GM13977 (cell line): ENCODE measurements at places on chromosomes 1 and 21.

GRCh38 chr21:43866659-43867331, 1.8 kb downstream of the AGPAT3 start:
- DNase-seq = peak; percentile 82

- peak; percentile 23 for DNase-seq
Measured at GRCh38 chr1:217369271-217369981, 261.5 kb downstream of the GPATCH2 start.

DNA sequence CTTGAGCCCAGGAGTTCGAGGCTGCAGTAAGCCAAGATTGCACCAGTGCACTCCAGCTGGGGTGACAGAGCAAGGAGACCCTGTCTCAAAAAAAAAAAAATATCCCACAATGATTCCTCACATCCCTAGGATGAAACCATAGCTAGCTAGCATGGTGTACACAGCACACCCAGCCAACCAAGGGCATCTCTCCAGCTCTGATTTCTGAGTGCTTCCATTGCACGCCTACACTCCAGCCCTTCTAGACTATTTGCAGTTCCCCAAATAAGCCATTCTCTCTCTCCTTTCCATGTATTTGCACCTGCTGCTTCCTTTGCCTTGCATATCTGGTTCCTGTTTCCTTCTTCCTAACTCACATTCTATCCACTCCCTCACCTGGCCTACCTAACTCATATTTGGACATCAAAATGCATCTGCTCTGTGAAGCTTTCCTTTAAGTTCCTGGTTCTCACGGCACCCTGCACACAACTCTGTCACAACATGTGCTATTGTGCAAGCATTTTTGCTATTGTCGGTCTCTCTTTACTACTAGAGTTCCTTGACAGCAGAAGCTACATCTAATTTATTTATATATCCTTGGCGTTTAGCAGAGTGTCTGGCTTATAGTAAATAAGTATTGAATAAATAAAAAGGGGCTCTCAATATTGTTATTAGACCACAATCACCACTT, 2.4 kb upstream of the ELAPOR1 start:
- no peak for DNase-seq

GRCh38 chr1:52662645-52663313, 29.8 kb downstream of the SHISAL2A start:
- no peak for DNase-seq

DNA sequence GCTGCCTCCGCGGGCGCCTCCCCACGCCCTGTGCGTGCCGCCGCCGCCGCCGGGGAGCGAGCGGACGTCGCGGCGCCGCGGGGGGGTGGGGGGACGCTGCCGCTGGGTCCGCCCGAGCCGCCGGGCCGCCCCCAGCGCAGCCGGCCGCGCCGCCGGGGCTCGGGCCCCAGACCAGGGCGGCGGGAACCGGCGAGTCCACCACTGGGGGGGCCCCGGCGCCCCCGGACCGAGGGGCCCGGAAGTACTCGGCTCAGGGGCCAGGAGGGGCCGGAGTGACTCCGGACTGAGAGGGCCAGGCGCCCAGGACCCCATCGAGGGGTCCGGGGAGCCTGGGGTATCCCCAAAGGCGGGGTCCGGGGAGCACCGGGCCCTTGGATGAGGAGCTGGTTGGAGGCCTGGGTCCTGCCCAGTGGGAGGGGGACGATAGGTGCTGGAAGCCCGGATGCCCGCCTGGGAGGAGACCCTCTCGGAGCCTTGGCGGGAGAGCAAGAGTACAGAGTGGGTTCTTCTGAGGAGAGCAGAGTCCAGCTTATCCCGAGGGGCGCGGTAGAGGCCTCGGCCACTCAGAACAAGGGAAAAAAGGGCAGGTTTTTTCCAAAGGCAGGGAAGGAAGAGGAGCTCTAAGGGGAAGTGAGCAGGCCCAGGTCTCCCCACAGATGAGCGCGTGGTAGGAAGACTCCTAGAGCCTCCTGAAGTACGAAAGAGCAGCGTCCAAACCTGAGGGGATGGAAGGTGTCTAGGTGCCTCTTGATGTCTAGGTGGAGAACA, 556 bp downstream of the GMEB1 start:
- peak; percentile 96 for DNase-seq

- no peak for DNase-seq
Measured at GRCh38 chr1:35939484-35939883, 8.6 kb downstream of the AGO3 start.

DNA sequence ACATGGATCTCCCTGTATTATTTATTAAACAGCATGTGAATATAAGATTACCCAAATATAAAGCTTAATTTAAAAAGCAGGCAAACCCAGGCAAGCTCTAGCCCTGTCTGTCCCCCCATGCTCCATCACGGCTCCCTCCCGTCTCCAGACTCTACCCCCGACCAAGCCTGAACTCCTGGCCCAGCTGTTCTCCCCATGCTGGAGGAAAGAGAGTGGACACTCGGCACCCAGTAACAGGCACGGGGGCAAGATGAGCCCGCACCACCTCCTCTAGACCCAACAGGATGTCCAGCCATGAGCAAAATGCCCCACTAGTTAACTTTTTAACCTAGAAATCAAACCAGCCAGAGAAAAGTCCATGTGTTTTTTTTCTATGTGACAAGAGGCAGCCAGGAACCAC, 19.3 kb downstream of the SLC19A1 start:
- no peak for DNase-seq

DNA sequence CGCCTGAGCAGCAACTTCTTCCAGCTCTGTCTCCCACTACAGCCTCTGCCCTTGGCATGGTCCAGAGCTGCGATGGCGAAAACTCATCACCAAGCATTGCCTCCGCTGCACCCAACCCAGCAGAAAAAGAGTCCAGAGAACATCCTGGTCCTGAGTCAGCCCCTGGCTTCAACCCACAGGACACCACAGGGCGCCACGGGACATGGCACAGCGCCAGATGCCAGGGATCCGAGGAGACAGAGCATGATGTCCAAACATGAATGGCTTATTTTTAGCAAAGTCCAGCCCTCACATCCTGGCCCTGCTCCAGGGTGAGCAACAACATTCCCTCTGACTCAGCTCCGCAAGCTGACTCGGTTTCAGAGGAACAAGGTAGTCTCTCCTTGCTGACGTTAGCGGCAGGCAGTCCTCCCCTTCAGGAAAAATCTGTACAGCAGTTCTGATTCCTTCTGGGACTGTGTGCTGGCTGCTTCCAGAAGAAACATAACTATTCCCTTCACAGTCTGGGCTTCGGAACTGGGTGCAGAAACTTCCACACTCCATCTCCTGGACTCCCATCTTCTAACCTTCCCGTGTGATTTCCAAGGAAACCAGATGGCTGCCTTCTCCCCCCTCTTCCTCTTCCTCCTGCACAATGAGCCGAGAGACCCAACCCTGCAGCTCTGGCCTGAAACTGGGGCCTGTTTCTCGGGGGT, 131.3 kb downstream of the TOMM20 start:
- no peak for DNase-seq

DNA sequence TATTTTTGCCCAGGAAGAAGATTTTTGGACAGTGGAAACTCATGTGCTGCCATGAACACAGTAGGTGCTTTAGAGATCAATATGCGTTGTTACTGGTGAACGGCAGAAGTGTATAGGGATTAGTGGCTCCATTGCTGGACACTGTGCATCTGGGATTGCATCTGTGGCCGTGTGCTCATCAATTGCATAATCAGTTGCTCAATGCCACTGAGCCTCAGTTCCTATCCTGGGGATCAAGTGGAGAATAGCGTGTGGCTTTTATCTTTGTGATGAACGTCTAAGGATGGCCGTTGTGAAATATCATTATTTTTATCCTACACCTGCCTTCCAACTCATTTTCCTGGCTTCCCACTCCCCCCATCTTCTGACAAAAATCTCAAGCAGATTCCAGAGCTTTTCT, 5.4 kb downstream of the TNN start:
- no peak for DNase-seq

DNA sequence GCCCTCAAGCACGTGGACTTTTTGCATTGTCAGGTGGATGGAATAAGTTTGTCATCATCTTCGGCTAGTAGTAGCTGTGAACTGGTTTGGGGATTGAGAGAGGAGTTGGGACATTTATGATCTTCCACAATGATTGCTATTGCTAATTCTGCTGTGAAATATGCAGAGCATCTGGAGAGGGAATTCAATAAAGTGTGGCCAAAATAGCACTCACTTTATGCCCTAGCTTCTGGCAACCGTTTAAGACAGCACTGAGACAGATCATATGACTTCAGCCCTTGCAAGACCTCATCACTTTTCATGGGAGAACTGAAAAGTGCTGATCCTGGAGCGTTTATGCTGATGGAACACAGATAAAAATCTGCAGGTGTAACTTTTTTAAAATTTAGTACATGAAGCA, 360.8 kb downstream of the GPATCH2 start:
- no peak for DNase-seq

DNA sequence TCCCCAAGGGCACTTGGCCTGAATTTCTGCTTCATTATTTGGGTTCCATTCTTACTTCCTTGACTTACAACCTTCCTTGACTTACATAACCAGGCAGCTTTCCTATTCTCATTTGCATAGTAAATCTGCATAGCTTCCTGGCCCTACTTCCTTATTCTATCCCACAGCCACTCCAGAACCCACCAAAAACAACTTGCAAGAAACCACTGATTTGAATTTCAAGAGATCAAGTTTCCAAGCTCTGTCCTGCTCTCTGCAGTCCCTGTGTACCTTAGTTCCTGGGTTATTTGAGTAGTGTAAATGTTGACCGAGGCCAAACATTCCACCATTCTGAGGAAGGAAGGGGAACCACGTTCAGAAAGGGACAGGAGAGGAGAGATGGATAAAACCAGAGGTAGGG, 603.3 kb downstream of the PTPRC start:
- DNase-seq = no peak

GRCh38 chr1:23184212-23184934, 15.7 kb upstream of the LUZP1 start:
- DNase-seq = peak; percentile 63

- DNase-seq = no peak
Measured at GRCh38 chr1:84688463-84689061, 1.7 kb downstream of the SSX2IP start.

DNA sequence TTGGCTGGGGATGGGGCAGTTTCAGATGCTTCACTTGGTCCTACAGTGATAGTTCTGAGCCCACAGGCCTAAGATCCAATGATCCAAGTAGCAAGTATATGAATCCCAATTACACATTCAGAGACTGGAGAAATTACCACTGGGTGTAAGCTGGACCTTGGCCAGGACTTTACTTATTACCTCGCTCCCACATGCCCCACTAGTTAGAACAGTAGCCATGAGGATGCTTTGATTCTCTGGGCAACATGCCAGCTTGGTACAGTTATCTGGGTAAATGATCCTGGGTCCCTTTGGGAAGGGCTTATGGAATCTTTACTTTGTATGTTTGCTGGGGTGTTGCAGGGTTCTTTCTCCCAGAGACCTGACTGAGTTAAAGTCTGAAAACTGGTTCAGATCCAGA, 5.0 kb upstream of the FCAMR start:
- no peak for DNase-seq

GRCh38 chr1:214567481-214567980, 16.1 kb upstream of the PTPN14 start:
- DNase-seq = no peak

DNA sequence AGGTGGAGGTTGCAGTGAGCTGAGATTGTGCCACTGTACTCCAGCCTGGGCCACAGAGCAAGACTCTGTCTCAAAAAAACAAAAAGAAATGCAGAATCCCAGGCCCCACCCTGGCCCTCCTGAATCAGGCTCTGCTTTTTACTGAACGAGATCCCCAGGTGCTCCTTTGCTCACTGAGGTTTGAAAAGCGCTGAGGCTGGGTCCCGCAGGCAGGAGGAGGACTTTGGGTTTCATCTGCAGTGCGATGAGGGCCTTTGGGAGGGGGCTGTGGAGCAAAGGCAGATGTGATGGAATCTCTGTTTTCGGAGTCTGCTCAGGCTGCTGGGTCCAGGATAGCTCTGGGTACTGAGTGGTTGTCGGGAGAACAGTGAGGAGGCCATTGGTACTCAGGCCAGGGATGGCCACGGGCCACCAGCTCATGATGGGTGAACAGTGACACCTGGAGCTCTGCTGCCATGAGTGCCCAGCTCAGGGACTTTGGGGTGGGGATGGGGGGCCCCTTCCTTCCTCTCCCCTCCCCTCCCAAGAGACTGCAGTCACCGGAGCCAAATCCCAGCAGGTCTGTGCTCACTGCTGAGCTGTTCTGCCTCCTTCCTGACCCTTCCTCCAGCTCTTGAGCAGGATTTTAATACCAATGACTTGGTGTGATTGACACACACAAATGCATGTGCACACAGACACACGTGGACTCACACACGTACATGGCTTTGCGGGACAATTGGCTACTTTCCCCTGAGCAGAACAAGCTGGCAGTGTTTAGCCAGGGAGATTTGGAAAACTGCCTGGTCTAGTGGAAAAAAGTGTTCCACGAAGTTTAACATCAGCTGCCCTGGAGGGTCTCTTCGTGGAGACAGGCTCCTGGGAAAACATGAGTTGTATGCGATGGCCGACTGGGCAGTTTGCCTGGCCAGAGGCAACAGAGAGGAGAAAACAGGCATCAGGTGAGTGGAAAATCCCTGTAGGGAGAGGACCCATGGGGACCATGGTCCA, 3.6 kb upstream of the DHRS3 start:
- no peak for DNase-seq

- no peak for DNase-seq
Measured at GRCh38 chr1:24643363-24644099, 429 bp downstream of the SRRM1 start.

GRCh38 chr1:246219508-246220030, 287.5 kb downstream of the SMYD3 start:
- peak; percentile 36 for DNase-seq

DNA sequence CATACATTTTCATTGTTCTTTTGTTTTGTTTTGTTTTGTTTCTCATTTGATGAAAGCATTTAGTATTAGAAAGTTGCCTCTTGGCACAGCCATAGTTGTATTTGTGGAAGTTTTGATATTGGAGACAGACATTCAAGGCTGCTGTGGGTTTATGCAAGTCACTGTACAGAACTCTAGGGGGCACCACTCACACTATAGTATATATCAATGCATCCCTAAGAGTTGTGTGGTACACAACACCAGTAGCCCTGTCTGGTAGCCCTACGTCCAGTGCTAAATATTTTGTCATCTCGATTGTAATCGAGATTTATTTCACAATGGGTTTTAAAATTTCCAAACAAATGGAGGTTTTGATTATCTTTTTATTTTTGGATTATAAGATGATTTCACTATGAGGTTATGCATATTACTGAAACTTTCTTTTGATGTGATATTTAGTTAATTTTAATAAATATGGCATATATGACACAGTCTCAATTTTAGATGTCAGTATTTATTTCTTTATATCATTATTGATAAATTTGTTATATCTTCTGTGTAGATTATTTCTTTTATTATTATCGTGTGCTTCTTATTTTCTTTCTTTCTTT, 112.2 kb downstream of the NR5A2 start:
- DNase-seq = peak; percentile 58

DNA sequence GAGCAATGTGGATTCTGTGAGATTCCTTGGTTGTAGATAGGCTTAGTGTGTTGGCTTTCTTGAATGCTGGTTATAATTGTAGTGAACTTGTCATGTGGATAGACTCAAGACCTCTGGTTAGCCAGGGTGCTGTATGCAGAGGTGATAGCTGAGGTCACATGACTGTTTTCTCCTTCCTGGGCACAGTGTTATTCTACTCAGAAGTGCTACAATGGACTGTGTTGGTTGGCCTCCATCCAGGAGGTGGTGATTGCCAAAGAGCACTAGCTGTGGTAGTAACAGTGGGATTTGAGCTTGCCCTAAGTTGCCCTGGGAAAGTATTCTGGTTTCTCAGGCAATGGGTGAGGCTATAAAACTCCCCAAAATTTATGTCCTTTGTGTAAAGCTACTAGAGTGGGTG, 71.6 kb downstream of the SH3BGR start:
- no peak for DNase-seq

- no peak for DNase-seq
Measured at GRCh38 chr1:68281946-68282615, 49.8 kb upstream of the WLS start.
